HS-27A (cell line): ENCODE measurements at places on chromosomes 7 and 10.

- DNase-seq: no peak
Observed at GRCh38 chr7:68152205-68152604, 1155.6 kb downstream of the TYW1 start.

DNA sequence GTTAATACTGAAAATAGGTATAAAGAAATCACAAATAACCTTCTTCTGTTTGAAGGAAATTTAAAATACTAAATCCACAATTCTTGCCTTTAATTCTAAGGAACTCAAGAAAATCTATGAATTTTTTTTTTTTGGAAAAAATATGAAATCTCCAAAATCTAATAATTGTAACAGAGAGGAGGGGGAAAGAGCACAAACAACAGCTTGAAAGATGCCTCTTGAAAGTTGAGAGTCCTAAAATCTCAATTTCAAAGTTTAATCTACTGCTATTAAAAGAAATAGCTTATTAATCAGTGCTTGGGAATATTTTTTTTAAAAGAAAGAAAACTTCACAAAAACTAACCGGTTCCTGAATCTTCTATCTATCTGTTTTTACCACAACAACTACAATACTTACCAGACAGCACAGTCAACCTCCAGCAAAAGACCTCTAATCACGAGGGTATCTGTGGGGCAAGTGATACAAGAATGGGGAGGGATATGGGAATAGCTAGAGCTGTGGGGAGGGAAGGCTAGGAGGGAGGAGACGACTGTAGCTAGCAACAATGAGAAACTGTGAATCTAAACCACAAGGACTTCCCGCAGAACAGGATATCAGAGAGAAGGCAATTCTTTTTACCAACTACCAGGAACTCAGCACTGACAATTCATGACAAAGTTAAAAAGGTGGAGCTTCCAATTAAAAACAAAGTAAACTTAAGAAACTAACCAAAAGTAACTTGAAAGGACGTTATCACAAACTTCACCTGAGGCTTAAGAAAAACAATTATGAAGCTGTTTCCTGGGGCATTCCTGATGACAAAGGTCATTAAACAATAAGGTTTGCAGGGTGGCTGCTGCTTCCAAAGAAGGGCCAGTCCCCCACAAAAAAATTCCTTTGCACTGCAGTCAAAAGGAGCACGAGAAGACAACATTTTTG lies at the start of gene USP54:
TSS of gene USP54 (minus strand) at position 462 of the 919 bp plus-strand sequence. CDS start 15,684 bp downstream, outside the sequence.
- DNase-seq: no peak

GRCh38 chr10:34711500-34711899 lies 103.6 kb downstream of the PARD3 start:
- DNase-seq: no peak

DNA sequence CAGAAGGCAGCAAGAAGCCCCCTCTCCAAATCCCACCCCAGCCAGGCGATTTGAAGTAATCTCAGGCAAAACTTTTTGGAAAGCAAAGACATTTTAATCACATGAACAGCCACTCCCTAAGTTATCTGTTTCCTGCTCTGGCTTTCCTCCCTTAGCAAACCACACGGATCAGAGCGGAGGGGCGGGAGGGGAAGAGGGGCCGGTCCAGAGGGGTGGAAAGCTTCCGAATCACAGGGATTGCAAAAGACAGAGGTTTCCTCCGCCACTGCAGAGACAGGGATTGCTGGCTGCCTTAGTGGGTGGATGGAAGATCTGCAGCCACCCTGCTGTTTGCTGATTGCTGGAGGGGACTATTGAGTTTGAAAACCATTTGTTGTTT lies 41.2 kb downstream of the ZCCHC24 start:
- no peak for DNase-seq

- peak; percentile 7 for DNase-seq
Observed at GRCh38 chr7:51123322-51124019, 193.1 kb downstream of the COBL start.

DNA sequence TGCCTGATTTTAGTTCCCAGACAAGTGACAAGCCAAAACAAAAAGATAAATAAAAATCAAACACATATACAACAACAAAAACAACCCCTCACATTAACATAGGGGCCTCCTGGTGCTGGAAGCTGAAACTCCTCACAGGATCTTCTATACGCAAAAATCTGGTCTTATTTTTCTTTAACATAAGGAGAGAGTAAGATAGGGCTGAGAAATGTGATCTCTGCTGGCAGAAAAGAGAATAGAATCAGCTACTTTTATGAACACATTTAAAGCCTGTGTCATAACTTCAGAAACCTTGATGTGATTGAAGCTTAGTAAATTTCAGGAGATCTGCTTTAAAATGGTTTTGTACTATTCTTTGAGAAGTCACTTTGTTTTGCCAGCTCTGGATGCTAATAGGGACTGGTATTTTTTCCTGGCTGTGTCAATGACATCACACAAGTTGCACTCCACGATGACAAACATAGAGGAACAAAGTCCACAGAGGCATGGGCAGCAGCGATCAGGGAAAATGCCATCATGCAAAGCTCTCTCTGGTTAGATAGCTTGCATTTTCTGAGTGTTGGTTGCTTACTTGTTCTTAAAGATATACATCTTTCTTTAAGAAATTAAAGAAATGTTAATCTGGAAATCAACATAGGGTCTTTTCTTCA lies 176.6 kb upstream of the SP4 start:
- DNase-seq: no peak

GRCh38 chr10:11223507-11224140 lies 206.0 kb downstream of the CELF2 start:
- DNase-seq: no peak

DNA sequence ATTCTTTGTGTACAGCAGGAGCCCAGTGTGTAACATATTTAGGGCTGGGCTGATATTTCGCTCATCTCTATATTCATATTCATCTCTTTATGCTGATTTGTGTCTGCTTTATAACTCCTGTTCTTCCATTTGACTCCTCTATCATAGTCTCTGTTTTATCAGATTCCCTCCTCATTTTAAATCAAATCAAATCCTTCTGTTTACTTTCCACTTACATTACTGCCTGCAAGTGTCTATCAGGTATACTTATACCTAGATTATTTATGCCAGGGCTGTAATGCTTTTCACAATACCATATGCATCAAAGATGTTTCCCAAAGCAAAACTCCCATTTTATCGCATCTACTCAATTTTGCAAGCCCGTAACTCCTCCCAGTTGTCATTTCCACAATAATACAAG lies 990.7 kb downstream of the SORCS1 start:
- DNase-seq: no peak

DNA sequence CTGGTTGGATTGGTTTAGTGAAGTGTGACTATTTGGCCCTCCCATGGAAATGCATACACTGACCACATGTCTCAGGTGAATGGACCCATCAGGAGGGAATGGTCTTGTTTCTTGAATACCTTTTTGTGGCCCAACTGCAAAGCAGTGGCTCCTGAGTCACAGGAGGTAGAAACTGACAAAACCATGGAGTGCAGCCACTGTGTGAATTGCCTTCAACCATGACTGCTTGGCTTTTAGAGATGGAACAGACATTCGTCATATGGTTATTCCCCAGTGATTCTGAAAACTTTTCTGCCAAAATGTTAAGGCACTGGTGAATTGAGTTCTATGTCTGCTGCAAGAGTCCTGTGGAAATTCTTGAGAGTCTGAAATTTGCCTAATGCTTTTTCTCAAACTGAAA lies 64.7 kb downstream of the CDK14 start:
- no peak for DNase-seq

GRCh38 chr10:104349623-104350126 lies 4.0 kb upstream of the CFAP58 start:
- no peak for DNase-seq

DNA sequence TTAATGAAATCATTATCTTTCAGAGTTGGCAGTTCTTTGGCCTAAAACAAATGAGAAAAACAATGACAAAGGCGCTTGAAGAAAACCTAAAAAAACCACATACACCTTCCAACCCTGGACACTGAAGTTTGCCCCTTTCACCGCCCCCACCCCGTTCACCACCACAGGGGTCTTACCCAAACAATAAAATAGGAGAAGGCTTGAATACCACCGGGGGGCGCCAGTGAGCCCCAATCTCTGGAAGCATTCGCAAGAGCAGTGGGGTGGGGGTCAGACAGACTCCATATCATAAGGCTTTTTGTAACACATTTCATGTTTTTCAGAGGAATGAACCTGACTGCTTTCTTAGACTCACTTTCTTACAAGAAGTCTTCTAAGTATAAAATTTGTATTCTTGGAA lies 163.6 kb downstream of the PIP4K2A start:
- DNase-seq: no peak

- no peak for DNase-seq
Observed at GRCh38 chr10:84407388-84408049, 79.1 kb downstream of the CCSER2 start.

DNA sequence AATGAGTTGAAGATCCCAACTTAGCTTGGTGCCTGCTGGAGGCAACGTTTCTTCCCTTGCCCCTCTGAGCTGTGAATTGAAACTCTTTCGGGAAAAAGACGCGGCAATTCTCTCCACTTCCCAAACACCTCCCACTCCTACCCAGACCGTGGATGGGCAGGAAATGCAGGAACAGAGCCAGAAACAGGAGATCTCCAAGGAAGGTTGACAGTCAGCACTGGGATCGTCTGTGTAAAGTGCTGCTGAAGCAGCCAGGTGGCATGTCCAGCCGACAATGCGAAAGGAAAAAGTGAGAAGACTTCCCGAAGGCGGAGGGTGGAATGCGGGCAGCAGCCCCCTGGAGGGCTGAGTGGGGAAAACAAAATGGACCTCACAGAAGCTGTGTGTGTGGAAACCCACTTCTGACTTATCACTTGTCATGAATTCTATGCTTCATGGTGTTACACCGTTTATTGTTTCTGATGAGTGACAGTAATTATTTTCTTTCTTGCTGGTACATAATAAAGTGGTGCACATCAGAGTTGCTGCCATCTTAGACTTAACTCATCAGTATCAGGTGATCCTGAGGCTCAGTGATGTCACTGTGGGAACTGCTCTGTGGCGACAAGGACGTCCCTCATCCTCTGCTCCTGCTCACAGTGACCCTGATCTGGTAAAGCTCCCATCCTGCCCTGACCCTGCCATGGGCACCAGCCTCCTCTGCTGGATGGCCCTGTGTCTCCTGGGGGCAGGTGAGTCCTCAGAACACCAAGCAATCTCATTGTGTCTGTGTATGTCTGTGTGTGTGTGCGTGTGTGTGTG lies 220.5 kb upstream of the PRSS1 start:
- DNase-seq: no peak

DNA sequence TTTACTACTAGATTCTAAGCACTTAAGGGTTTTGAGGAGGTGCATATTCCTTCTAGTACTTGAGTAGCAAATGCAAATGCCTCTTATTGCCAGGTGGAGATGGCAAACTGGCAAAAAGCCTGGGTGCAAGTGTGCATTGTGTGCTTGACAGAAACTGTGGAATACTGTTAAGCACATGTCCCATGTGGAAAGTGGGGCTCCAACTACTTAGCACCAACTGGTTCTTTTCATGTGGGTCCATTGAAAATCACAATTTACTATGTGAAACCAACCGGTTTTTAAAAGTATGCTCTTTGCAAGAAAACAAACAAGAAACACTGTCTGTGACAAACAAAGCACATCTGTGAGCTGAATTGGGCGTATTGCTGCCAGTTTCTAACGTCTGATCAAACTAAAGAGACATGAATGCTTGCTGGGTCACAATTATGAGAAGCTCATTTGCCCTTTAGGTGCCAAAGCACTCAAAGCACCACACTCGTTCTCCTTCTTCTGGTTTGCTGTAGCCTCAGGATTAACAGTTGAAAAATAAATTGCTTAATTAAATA lies 197.4 kb downstream of the SEMA3E start:
- DNase-seq: no peak

DNA sequence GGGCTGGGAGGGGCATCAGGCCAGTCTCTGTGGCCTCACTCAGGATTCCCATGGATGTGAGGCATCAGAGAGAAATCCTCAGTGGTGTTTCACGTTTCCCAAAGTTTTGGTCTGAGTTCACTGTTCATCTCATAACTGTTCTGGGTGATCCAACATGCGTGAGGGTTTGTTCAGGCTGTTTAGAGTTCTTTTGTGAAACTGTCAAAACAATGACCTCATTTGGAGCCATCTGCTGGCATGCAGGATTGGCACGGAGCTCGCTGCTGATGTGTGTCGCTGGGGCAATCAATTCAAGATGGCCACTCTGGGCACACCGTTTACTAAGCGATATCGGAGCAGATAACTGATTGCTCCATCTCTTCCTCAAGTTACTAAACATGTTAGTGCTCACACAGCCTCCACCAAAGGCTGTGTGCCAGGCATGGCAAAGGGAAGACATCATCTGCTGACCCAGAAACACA lies 365.6 kb downstream of the WDR11 start:
- no peak for DNase-seq

- no peak for DNase-seq
Observed at GRCh38 chr7:80771523-80771922, 133.1 kb downstream of the CD36 start.

DNA sequence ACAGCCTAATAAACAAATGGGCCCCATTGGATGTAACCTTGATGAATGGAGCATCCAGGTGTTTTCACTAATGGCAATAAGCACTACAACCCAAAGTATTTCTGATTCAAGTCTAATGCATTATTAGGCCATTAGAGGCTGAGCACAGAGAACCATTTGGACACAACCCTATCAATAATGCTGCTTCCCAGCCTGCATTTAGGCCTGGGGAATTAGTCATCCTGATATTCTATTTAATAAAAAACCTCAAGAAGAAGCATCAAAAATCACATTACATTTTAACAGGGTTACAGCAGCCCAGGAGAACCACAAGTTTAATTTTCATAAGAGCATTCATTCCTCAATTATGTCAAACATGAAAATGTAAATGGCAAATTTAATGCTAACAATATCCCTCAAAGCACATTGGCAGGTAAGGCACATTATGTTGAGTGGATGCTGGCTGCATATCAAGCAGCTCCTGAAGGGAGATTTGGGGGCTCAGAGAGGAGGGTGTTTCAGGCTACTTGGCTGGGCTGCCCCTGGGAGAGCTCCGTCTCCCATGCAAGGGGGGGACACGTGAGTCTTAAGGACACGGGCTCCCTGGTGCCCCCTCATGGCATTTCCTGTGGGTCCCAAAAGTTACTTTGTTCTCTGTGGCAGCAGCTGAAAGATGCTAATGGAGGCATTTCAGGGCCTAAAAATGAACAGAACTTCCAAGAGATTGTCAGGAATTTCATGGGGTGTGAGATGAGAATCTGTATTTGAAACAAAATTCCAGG lies 143.4 kb downstream of the HERPUD2 start:
- no peak for DNase-seq

GRCh38 chr7:23471106-23471859 lies 992 bp upstream of the IGF2BP3 start:
- no peak for DNase-seq

- DNase-seq: no peak
Observed at GRCh38 chr7:95723583-95724180, 48.7 kb upstream of the DYNC1I1 start.

DNA sequence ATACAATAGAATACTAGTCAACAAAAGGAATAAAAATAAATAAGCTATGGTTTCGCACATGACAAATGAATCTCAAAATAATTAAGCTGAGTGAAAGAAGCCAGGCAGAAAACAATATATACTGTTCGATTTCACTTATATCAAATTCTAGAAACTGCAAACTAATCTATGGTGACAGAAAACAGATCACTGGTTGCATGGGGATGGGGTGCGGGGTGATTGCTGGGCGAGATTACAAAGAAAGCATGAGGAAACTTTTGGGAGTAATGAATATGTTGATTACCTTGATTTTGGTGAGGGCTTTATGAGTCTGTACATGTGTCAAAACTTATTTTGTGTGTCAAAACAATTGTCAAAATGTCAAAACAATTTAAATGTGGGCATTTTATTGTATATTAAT lies 135.6 kb downstream of the GPR85 start:
- DNase-seq: no peak
